ENCODE measurements at places on chromosomes 3 and 15.

DNA sequence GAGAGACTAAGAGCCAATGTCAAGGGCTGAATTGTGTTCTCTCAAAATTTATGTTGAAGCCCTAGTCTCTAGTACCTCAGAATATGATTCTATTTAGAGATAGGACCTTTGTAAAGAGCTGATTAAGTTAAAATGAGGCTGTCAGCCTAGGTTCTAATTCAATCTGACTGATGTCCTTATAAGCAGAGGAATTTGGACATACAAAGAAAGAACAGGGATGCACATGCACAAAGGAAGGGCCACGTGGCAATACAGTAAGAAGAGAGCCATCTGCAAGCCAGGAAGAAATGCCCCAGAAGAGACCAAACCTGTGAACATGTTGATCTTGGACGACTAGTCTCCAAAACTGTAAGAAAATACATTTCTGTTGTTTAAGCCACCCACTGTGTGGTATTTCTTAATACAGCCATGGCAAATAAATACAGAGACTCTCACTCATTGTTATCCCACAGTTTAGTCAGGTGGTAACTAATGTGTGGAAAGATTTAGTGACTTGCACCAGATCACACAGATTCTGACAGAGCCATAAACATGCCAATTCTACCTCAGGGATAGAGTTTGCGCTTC is 652.2 kb downstream of the NAALADL2 start:
- DNase-seq: no peak

DNA sequence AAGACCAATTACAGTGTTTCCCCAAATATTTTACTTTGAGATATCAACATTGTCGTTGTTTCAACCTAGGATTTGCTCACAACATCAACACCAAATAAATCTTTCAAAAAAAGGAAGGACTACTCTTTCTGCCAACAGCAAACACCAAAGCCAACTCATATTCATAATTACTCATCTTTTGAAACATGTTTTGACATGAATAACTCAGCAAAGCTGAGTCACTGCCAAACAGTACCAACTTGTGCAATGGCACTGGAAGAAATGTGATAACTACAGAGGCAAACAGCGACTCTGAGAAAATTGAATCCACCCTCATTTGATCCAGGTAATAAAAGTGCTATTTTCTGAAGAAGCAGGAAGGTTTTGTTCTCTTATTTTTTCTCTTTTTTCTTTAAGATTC is 67.2 kb downstream of the PEX5L start:
- no peak for DNase-seq

GRCh38 chr15:38558372-38559059 is 6.1 kb downstream of the RASGRP1 start:
- no peak for DNase-seq

DNA sequence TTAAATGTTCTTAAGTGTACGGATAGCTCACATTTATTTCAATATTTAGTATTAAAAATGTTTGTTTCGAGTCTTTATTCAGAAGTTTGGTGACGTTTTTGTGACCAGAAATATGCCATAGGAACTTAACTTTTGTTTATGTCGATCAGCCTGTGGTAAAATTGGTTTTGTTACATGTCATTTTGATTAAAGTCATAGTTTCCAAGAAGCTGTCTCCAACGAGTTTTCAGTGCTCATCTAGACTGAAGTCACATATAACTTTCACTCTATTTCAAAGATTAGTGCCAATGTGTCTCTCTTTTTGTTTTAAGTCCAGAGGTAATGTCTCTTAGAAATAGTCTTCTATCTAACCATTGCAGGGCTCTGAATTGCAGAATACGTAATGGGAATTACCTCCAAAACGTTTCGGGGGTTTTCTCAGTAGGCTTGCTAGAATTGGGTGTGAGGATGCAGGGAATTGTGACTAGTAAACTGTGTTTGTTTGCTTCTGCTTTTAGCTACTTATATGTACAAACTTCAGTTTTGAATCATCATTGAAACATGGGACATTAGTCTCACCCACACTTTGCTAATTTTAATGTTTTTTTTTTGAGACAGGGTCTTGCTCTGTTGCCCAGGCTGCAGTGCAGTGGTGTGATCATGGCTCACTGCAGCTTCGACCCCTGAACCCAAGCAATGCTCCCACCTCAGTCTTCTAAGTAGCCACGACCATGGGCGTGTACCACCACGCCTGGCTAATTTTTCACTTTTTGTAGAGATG is 3.0 kb downstream of the BUB1B start:
- DNase-seq: no peak

- no peak for DNase-seq
These were observed 8.5 kb downstream of the IP6K2 start for GRCh38 chr3:48708481-48708889.

- no peak for DNase-seq
These were observed 63.8 kb downstream of the GMPS start for GRCh38 chr3:155934230-155934629.

DNA sequence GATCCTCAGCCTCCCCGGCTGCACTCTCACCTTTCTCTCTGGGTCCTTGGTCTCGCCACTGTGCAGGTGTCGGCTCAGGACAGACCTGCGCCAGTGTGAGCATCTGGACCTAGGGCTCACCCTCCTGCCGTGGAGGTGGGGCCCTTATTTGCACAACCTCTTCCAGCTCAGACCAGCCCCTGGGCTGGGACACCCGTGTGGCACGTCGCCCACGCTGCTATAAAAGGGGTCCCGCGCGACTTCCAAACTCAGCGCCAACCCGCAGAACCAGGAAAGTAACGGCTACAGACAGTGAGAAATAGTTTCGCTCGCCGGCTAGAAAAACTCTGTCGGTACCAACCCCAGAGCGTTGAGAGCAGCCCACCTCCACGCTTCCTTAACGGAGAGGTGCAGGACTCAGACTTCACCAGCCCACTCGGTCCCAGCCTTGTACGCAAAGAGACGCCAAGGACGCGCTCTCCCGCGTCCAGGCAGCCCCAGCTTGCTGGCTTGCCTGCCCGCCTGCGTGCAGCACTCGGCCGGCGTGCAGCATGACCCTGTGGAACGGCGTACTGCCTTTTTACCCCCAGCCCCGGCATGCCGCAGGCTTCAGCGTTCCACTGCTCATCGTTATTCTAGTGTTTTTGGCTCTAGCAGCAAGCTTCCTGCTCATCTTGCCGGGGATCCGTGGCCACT is at the start of the genes DUOX2 and DUOXA2:
TSS of gene DUOX2 (minus strand) at position 97 of the 675 bp plus-strand sequence. CDS start 761 bp downstream, outside the sequence.
TSS of gene DUOXA2 (plus strand) at position 251 of the 675 bp plus-strand sequence. CDS start at position 531, 280 bp downstream.
- no peak for DNase-seq

- DNase-seq: no peak
These were observed 66.3 kb upstream of the HES1 start for GRCh38 chr3:194069421-194070219.

DNA sequence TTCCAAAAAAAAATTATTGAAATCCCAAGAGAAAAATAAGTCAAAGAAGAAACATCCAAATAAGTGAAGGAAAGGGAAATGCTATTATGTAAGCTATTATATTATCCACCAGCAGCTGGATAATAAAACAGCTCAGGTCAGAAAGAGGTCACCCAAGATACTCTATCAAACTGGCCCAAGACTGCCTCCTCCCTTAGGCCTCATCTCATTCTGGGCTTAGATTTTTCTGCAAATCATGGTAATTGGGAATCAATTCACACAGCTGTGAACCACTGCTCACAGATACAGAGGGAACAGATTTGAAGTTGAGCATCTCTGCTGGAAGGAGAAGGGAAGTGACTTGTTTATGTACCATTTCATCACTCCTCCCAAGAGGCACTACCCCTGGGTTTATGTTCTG is 294.6 kb upstream of the DPPA4 start:
- DNase-seq: no peak

- no peak for DNase-seq
These were observed 59.6 kb upstream of the P3H2 start for GRCh38 chr3:190180268-190180667.

GRCh38 chr15:63402498-63403253 is 21.0 kb upstream of the CA12 start:
- peak; percentile 32 for DNase-seq

- no peak for DNase-seq
These were observed 170.9 kb upstream of the NR2E3 start for GRCh38 chr15:71639471-71639870.

GRCh38 chr3:66800941-66801545 is 197.1 kb upstream of the KBTBD8 start:
- no peak for DNase-seq

DNA sequence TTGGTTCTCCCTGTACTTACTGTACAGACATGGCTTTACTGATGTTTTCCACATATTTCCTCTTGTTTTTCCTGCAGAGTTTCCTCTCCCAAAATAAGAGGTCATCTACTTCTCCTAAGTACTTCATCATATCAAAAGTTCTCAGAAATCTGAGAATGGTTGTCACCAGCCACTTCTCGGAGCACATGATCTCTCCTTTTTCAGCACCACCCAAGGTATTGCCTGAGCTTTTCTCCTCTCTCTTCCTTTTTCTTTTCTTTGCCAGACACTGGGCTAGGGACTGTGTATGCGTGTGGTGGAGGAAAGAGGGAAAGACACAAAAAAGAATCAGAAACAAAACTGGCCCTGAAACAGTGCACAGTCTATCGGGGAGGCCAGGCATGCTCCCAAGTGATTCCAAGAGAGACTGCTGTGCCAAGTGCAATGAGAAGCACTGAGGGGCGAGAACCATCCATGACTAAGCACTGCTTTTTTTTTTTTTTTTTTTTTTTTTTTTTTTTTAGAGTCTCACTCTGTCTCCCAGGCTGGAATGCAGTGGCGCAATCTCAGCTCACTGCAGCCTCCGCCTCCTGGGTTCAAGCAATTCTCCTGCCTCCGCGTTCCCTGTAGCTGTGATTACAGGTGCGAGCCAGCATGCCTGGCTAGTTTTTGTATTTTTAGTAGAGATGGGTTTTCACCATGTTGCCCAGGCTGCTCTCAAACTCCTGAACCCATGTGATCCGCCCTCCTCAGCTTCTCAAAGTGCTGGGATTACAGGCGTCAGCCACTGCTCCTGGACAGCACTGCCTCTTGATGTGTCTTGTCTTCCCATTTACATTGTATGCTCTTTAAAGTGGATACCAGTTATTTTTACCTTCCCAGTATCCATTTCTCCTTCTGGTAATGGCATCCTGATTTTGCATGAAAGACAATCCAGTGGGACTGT is 194.0 kb upstream of the FEZF2 start:
- no peak for DNase-seq

- DNase-seq: no peak
These were observed 31.6 kb downstream of the ANP32A start for GRCh38 chr15:68789091-68789490.

- DNase-seq: no peak
These were observed 82.2 kb upstream of the BOC start for GRCh38 chr3:113129168-113129567.

DNA sequence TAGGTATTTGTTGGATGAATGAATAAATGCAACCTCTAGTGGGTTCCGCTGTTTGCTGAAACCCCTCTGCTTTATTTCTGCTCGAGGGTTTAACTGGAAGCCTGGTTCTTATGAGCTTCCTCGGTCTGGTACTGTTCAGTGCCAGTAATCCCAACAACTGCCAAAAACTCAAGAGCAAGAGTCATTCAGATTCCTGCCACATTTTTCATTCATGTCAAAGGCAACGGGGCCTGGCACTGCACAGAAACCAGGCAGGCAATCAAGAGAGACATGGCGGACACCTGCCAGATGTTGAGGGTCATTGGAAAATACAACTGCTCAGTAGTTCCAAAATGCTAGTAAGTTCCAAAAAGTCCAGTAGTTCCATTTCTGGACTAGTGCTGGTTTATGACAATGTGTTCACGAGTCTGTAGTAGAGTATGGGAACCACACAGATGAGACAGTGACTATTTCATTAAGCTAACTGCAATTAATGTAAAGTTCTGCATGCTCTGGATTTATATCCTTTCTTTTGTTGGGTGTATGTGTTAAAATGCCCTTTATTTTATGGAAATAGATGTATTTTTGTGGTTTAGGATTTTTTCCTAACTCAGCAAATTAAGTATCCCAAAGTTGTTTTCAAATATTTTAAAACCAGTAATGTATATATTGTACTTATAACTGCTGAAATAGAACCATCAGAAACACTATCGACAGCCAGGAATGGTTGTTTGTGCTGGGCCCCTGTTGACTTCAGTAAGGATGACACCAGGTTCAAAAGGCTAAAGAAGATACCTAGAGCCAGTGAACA is 22.7 kb upstream of the TMEM41A start:
- no peak for DNase-seq

- no peak for DNase-seq
These were observed 1122.2 kb downstream of the TBL1XR1 start for GRCh38 chr3:176075046-176075445.

- peak; percentile 81 for DNase-seq
These were observed 20.7 kb downstream of the MB21D2 start for GRCh38 chr3:192897005-192897404.

- DNase-seq: no peak
These were observed 123.8 kb upstream of the TJP1 start for GRCh38 chr15:29945943-29946596.

- no peak for DNase-seq
These were observed 51.8 kb downstream of the ATP8B4 start for GRCh38 chr15:50067254-50067653.

DNA sequence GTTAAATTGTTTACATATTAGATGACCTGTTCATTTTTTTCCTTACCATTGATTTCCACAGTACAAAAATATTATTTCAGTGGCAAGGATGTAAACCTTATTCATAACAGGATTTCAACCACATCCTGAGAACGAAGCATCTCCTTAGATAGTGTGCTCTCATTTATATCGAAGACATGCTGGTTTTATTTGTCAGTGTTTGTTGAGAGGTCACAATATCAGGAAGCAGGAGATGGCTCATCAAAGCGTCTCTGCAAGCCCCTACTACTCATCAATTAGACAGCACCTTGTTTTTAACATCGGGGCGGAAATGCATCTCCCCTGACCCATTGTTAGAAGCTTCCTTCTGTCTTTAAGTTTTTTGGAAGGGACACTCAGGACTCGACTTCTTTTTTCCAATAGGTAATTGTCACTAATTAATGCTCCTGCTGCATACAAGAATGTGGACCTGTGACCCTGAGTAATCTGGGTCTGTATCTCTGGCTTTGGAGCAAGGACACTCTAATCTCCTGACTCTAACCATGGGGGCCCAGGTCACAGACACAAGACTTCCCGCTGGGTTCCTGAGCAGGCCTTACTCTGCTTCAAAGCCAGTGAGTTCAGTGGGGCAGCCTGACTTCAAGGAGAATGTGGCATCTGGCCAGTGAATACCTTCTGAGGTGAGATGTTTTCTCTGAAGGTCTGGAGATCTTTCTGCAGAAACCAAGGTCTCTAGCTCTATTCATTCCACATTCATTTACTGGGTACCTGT is 50.3 kb downstream of the MECOM start:
- DNase-seq: no peak

DNA sequence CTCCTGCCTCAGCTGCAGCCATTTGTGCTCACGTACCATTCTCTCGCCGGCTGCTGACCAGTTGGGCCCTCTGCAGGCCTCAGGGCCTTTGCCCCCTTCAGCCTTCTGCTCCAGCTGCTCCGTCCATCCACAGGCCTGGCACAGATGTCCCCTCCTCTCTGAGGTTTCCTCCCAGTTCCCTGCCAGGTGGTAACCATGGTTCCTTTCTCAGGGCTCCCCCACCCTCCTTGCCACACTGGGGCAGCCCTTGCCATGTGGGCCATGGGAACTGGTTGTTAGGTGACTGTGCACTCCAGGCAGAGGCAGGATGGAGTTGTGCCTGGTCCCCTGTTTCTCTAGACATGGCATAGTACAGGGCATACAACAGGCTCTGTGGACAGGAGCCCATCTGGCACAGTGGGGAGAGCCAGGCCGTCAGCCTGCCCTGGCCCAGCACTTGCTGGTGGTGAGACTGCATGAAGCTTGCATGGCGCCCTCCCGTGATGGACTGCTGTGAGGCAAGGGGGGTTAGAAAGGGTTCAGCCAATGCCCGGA is 148.9 kb downstream of the DNAJB8 start:
- no peak for DNase-seq

GRCh38 chr3:76495216-76495615 is 544.7 kb upstream of the ROBO2 start:
- DNase-seq: no peak

All from Caco-2 (cell line).